ENCODE measurements at places on chromosomes 7 and 10.

GRCh38 chr7:156174428-156174827 lies 362.2 kb upstream of the SHH start:
- DNase-seq: no peak

- no peak for DNase-seq
These were observed 6.7 kb downstream of the CPEB3 start for GRCh38 chr10:92284112-92284704.

DNA sequence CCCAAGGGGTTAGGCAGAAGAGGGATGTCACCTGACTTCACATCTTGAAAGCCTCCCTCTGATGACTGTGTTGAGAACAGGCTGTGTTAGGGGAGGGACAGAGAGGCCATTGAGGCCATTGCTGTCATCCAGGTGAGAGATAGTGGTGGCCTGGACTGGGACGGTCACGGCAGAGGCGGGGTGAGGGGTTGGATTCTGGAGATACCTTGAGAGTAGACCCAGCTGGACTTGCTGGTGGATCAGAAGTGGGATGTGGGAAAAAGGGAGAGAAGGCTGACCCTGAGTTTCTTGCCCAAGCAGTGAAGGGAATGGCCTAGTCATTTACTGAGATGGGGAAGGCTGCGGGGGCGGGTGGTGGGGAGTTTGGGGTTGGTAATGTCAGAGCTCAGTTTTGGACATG lies 13.6 kb downstream of the MTURN start:
- DNase-seq: no peak

DNA sequence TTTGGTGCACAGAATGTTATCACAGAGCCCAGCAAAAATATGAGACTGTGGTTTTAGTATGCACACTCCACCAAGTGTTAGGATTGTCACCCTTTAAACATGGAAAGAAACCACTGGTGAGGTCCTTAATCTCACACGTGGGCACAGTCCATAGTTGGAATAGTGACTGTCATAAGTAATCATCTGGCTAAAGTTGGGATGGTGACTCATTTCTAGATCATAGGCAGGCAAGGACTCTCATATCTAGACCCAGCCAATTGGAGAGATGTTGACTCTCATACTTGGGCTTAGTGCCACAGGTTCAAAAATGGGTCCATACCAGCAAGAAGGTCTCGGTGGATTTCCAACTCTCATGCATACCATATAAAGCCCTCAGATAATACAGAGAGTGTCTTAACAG lies 39.6 kb upstream of the ZNF680 start:
- no peak for DNase-seq

DNA sequence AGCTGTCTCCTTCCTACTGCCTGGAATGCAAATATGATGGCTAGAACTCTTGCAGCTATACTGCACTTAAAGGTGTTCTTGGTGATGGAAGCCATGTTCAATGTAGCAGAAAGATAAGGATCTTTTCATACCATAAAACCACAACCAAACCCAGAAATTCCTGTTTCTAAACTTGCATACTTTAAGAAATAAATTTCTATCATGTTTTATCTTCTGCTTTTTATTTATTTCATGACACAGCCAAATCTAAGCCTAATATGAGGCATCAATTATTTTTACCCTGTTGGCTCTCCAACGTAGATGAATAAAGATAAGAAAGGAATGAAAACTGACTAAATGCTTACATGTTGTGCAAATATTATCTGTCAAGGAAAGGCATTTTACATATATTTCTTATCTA lies 224.1 kb downstream of the DOCK4 start:
- no peak for DNase-seq

DNA sequence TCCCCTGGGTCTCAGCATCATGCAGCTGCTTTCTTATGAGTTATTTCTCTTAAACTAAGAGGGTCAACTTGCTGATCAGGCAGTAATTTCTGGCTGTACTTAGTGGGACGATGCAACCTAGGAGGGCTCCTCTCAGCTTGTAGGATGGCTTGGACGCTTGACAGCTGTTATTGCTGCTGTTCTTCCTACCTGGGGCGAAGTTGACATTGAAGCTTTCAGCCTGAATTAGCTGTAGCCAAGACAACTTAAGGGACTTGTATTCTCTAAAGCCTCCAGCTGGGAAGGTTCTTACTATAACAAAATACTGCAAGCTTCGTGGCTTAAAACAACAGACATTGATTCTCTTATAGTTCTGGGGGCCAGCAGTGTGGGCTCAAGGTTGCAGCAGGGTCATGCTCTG lies 224.9 kb downstream of the ACTR3B start:
- peak; percentile 28 for DNase-seq

DNA sequence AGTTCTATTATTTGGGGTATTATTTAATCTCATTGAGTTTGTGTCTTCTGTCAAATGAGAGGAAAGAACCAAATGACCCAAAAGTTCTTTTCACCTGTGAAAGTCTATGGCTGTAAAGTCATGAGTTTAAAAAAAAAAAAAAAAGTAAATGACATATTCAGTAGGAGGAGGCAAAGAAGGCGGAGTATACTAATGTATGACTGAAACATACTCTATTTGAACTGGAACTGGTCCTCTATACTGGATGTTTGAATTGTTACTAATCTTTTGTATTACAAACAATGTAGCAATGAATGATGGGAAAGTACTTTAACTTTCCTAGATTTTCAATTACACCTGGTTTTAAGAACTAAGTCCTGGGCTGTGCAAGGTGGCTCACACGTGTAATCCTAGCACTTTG lies 24.9 kb upstream of the GSAP start:
- no peak for DNase-seq
